ENCODE measurements at places on chromosomes 5 and 9.

DNA sequence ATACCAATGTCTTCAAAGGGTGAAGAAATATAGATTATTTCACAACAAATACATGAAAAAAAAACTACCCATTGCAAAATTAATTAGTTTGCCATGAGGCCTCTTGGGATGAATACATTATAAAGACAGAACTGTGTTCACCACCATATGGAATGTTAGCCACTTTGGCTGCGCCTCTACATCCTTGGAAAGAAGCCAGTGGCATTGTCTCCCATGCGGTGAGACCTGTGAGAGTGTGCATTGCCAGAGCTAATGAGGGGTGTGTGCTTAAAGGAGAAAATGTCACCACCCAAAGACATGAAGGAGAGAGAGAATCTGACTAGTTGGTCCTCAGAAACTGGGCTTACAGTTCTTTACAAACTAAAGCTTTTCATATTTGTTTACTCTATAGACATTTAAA, 110.6 kb downstream of the PLPPR1 start:
- DNase-seq, result no peak

DNA sequence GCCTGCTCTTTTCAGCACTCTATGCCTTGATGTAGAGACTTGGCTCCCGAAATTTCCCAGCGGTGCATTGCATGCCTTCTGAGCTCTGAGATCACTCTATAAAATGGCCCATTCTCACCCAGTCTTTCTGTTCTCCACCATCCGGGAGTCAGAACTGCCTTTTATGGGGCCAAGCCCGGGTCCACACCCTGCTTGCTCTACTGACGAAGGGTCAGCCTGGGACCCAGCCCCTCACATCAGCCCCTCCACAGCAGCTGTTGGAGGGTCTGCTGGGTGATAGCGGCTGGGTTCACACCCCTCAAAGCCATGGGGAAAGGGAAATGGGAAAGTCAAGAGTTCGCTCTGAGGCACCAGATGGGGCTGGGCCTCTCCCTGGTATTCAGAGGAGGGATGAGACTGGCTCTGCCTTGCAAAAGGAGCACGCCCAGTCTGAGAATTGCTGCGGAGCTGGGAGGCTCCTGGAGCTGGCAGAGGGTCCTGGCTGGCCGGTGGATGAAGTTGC, 66.0 kb upstream of the ORM1 start:
- no peak for DNase-seq

DNA sequence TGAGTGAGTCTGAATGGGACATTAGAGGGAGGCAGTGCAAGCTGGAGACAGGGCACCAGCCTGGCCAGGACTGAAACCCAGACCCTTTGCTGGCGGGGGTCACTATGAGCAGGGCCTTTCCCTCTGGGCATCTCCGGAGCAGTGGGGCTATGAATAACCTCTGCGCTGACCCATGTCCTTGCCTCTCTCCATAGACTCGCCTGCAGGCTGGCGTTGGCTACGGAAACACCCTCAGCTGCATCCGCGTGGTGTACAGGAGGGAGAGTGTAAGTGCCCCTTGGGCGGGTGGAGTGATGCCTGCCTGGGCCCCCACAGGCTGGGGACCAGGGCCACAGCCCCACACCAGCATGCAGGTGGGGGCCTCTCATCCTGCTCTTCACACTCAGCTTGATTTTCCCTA, 15.8 kb downstream of the SLC25A48 start:
- DNase-seq, result no peak

GRCh38 chr9:121996783-121997182, 96.3 kb downstream of the TTLL11 start:
- no peak for DNase-seq

GRCh38 chr5:150674341-150674821, 13.3 kb downstream of the MYOZ3 start:
- no peak for DNase-seq

DNA sequence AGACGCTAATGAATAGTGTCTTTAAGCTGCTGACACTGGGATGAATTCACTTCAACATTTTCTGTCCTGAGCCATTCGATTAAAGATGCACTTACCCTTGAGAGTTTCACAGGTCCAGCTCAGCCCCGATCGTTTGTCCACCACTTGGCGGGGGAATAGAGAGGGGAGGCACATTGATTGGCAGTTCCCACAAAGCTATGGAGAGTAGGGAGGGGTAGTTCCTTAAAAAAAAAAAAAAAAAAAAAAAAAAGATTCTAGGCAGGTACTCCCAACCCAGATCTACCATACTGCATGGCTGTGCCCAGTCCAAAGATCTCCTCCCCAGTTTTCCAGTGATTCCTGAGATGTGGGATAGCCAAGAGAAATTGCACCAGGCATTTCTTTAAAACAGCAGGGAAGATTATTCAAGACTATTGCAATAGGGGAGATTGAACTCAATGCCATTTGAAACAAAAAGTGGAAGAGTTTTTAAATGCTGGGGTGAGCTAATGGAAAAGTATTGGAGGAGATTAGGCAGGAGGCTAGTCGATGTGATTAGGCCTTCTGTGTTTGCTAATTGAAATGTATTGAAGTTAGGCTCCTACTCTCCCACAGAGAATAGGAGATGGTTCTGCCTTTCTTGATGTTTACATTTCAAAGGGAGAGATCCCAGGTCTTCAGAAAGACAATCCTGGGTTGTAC, 2217.4 kb upstream of the WWC1 start:
- no peak for DNase-seq

GRCh38 chr9:136902259-136902821, 16.0 kb downstream of the TRAF2 start:
- DNase-seq, result no peak

- DNase-seq, result no peak
These were observed 13.8 kb downstream of the FAM78A start for GRCh38 chr9:131262327-131263032.

DNA sequence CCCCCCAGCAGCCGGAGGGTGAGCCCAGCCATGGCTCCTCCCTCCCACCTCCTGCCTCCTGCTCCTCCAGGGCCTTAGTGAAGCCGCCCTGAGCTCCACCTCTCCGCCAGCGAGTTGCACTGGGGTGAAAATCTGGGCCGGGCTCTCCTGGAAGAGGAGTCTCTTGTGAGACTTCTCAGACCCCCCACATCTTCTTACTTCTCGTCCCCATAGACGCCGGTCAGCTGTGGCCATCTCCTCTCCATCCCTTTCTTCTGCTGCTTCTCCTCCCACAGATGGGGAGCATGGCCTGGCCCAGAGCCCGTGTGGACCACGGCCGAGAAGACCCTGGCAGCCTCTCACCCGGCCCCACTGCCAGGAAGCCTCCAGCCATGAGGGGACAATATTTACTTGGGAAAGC, 17.3 kb downstream of the OLFM1 start:
- DNase-seq, result no peak

DNA sequence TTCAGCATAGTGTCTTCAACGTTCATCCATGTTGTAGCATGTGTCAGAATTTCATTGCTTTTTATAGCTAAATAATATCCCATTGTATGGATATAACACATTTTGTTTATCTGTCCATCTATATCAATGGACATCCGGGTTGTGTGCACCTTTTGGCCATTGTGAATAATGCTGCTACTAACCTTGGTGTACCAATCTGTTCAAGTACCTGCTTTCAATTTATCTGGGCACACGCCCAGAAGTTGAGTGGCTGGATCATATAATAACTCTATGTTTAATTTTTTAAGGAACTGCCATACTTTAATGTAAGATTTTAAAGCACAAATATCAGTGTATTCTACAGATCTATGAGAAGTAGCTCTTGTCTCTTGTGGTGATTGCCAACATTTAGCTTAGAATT, 43.5 kb downstream of the SCAI start:
- DNase-seq, result no peak

DNA sequence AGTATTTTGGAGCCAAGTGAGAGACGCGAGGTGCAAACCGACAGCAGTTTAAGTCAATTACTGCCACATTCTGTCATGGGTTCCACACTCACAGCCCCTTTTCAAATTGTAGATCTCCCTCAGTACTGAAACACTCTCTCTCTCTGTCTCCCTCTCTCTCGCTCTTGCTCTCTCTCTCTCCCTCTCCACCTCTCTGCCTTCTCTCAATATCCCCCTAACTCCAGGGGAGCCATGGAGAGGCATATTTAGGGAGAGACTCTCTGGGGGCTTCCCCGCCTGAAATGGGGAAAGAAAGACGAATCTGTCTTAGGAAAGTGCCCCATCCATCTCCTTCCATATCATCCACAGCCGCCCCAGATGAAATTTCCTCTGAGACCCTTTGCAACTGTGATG, 1.6 kb downstream of the BRINP1 start:
- DNase-seq, result no peak

- no peak for DNase-seq
These were observed 8.4 kb upstream of the EXOC3 start for GRCh38 chr5:434443-435146.

DNA sequence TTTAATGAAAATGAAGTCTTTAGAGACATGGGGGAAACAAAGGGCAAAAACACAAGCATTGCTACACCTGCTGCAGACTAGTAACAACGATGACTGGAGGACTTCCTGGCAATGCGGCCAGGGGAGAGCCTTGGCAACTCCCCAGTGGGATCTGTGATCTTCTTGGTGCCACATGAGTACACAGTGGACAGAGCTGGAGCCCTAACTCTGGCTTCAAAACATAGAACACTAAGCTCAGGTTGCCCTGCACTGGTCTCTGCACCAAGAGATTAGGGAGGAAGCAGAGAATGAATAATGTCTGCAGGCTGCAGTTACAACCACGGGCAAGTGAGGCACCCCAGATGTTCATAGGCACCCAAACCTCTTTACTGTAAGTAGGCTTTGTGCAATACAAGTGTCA, 91.1 kb downstream of the MRPS27 start:
- DNase-seq, result no peak

GRCh38 chr5:29054282-29054681, 2015.9 kb upstream of the CDH9 start:
- no peak for DNase-seq

GRCh38 chr5:114152656-114153360, 209.1 kb upstream of the KCNN2 start:
- no peak for DNase-seq

DNA sequence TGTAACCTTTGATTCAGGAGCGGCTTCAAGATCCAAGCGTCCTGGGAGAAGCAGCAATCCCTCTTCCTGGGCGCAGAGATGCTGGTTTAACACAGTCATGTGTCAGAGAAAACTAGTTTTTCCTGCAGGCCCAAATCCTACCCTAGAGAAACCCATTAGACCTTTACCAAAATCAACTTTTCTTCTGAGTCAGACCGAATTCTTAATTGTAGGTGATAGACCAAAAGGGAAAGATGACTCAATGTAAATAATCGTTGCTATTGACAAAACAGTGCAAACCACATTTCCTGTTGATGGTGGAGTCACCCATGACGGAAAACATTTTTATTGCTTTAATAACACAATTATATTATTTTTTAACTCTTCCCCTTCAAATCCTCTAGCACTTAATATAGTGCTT, 40.1 kb downstream of the SLC1A1 start:
- no peak for DNase-seq

GRCh38 chr9:122109035-122109813, 16.1 kb upstream of the TTLL11 start:
- no peak for DNase-seq

- no peak for DNase-seq
These were observed 53.8 kb downstream of the GCNT1 start for GRCh38 chr9:76512826-76513225.

- DNase-seq, result no peak
These were observed 24.3 kb upstream of the UBAP2 start for GRCh38 chr9:34072868-34073590.

DNA sequence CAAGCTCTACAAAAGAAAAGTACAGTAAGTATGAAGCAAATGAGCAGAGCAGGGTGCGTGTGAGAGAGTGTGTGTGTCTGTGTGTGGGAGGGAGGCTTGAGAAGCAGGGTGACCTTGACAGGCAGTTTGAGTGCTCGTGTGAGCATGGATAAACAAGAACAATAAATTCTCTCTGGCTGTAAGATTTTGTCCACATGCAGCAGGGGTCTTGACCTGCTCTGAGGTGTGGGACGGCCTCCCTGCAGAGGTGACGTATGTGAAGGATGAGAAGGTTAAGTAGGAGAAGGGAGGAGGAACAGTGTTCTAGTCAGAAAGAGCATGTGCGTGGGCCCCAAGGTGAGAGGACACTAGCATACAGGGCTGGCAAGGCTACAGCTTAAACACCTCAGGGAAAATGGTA, 49.0 kb downstream of the SPTLC1 start:
- DNase-seq, result no peak

DNA sequence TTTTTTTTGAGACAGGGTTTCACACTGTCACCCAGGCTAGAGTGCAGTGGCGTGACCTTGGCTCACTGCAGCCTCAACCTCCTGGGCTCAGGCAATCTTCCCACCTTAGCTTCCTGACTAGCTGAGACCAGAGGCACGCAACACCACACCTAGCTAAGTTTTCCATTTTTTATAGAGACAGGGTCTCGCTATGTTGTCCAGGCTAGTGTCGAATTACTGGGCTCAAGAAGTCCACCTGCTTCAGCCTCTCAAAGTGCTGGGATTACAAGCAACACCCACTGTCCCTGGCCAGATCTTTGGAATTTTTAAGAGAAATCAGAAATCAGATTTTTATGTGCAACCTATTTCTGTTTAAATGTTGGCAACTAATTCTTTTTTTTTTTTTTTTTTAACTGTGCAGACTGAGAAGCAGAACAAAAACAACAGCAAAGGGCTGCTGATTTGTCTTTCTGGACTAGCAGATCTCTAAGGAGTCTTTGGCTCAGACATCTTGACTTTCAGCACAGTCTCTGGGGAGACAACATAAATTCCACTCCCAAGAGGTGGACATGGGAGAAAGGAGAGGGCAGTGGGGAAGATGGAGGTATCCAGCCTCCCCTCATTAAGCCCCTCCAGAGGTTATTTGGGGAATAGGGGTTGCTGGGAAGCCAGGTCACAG, 54.4 kb upstream of the FABP6 start:
- DNase-seq, result no peak

GRCh38 chr9:92482329-92482728, at the start of gene ASPN:
TSS of gene ASPN (minus strand) at chr9:92482506.
- DNase-seq, result no peak

GRCh38 chr9:91809581-91810285, 140.3 kb downstream of the ROR2 start:
- DNase-seq, result no peak

DNA sequence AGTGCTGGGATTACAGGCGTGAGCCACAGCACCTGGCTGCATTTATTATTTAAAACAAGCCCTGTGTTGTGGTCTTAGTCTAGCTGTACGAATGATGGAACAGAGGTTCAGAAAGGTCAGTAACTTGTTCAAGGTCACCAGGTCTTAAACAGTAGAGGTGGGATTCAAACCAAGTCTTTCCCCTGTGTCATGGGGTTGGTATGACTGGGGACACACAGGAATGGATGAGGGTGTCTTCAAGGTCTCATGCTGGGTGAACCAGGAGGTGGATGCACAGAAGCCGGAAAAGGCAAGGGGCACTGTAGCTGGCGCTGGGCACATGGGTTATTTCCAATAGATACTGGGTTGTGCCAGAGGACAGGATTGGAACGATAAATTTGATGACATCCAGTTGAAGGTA, 32.2 kb upstream of the TJP2 start:
- DNase-seq, result no peak

- DNase-seq, result no peak
These were observed 1029.9 kb upstream of the WWC1 start for GRCh38 chr5:167261309-167262100.
